Chondrocyte (in vitro differentiated cells): ENCODE measurements at places on chromosomes 4 and X. TPM values are rescaled to one million over a fixed set of nuclear protein-coding genes. Genes with fewer than 3 reads are reported as not detected.
A peak's percentile ranks its signal among the peaks of the same experiment; 100 is the strongest.

- peaks cover 1% of the 10 kb centered on the region for H3K4me1 ChIP-seq
- H3K27me3 ChIP-seq: no peaks in the 10 kb centered on the region
- no peak for DNase-seq
- peak overlapping the region; percentile 69 for H3K4me3 ChIP-seq
- peak overlapping the region; percentile 85 for H3K27ac ChIP-seq
- no peaks in the 10 kb centered on the region for H3K36me3 ChIP-seq
Measured at GRCh38 chrX:119482481-119483480, 14.5 kb downstream of the SLC25A5 start.

- H3K4me3 ChIP-seq: no peak overlapping the region
- no peaks in the 10 kb centered on the region for H3K27me3 ChIP-seq
- H3K36me3 ChIP-seq: no peaks in the 10 kb centered on the region
- H3K27ac ChIP-seq: no peak overlapping the region
- no peak for DNase-seq
- no peaks in the 10 kb centered on the region for H3K4me1 ChIP-seq
Measured at GRCh38 chr4:184016759-184017668, 111.9 kb downstream of the STOX2 start.

DNA sequence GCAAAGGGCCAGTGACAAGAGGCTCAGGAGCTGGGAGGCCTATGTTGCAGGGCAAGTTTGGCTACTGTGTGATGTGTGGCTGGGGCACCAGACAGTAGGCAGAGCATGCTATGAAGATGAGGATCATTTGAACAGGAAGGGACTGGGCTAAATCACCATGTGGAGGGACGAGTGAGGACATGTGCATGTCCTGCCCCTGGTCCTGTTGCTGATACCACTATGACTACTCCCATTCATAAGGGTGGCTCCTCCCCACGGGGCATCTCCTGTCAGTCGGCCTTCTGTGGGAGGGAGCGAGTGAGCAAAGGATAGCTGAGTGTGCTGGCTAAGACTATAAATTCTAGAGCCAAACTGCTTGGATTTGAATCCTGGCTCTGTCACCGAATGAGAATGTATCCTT, 139.2 kb downstream of the TMEM164 start:
- H3K4me1 ChIP-seq: no peaks in the 10 kb centered on the region
- H3K27ac ChIP-seq: no peak overlapping the region
- H3K27me3 ChIP-seq: no peaks in the 10 kb centered on the region
- H3K4me3 ChIP-seq: no peak overlapping the region
- no peaks in the 10 kb centered on the region for H3K36me3 ChIP-seq
- DNase-seq: no peak

The MAGEA12 gene
- total RNA-seq: not detected in 3 replicates

- no peaks in the 10 kb centered on the region for H3K36me3 ChIP-seq
- H3K4me3 ChIP-seq: peak overlapping the region; percentile 88
- peak overlapping the region; percentile 95 for H3K27ac ChIP-seq
- no peaks in the 10 kb centered on the region for H3K27me3 ChIP-seq
- DNase-seq: no peak
- peaks cover 25% of the 10 kb centered on the region for H3K4me1 ChIP-seq
Measured at GRCh38 chrX:44874420-44875184, 1.6 kb downstream of the KDM6A start.

- H3K27me3 ChIP-seq: no peaks in the 10 kb centered on the region
- DNase-seq: no peak
- H3K4me1 ChIP-seq: peaks cover 27% of the 10 kb centered on the region
- H3K36me3 ChIP-seq: peaks cover 23% of the 10 kb centered on the region
Measured at GRCh38 chr4:47566566-47566965, 81.5 kb downstream of the ATP10D start.
